ENCODE measurements at places on chromosomes 6 and 20. TPM values are rescaled to one million over a fixed set of nuclear protein-coding genes. Genes with fewer than 3 reads are reported as not detected.
A peak's percentile ranks its signal among the peaks of the same experiment; 100 is the strongest.

DNA sequence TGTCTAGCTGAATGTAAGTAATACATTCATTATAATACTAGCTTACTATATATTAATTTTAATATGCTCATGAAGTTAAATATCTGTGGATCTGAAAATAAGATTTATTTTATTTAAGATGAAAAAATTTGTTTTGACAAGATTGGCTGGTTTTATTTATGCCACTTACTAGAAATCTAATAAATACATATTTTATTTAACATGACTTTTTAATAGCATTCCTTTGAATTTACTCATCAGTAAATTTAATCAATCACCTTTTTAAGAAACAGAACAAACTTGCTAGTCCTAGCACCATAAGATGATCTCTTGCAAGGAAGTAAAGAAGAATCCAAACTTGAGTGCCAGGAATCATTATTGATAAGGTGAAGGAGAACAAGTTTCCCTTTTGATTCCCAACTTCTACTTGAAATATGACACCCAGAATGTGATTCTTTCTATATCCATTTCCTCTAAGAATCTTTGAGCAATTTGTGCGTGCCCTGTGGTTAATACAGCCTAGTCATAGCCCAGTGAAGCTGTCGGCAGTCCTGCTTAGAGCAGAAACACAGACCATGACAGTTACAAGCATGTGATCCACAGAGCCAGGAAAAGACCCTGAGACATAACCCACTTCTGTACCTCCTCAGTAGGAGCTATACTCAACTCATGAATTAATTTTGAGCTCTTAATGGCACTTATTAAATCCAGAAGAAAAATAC lies 282.3 kb upstream of the QKI start:
- no peak for DNase-seq

EDN3 gene
- total RNA-seq, result not detected

GRCh38 chr6:167828325-167828956 lies 1.7 kb downstream of the AFDN start:
- DNase-seq, result peak; percentile 21

ADAM33 gene
- total RNA-seq, result not detected

ROS1 gene
- not detected for total RNA-seq

- peak; percentile 55 for DNase-seq
Observed at GRCh38 chr6:75850026-75850833, 101.2 kb downstream of the MYO6 start.

DNA sequence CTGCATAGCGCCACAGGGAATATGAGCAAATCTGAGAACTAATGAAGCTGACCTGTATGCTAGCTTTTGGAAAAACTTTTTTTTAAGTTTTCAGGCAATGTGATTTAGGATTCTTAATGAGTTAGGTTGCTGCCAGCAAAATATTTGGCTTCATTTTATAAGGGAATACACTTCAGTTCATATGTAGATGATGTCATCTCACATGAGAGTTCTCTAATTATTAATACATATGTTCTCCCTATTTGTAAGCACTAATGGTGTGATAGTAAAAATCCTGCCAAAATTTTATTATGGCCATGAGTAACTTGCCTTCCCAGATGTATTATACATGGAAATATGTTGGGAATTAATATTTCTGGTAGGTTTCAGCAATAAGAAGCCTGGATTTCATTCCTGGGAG lies 573.8 kb downstream of the EPM2A start:
- no peak for DNase-seq

DNA sequence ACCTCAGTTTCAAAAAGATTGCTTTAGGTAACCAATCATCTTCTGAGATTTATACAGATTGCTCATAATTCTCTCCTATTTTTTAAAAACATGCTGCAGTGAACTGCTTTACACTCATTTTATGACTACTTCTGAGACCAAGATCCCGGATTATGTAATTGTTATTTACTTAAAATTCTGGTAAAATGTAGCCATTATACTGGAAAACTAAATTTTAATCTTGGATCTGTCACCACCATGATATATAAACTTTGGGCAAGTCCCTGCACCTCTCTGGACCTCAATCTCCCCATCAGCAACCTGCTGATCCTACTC lies 477 bp upstream of the PROCR start:
- no peak for DNase-seq

SNX9 gene
- total RNA-seq, result 31.6 TPM

- DNase-seq, result peak; percentile 24
Observed at GRCh38 chr6:134317471-134318131, at the start of gene SGK1. SGK1 (minus strand) TSS chr6:134318112; CDS start chr6:134317460, 652 bp downstream.

- peak; percentile 51 for DNase-seq
Observed at GRCh38 chr6:5085648-5086293, 630 bp downstream of the PPP1R3G start.

GPLD1 gene
- total RNA-seq, result under 0.01 TPM

- peak; percentile 92 for DNase-seq
Observed at GRCh38 chr6:111750753-111751673, 122.2 kb downstream of the FYN start.

MAPK14 gene
- 29.2 TPM for total RNA-seq

- peak; percentile 79 for DNase-seq
Observed at GRCh38 chr6:8047541-8048292, 16.5 kb downstream of the BLOC1S5 start.

DNA sequence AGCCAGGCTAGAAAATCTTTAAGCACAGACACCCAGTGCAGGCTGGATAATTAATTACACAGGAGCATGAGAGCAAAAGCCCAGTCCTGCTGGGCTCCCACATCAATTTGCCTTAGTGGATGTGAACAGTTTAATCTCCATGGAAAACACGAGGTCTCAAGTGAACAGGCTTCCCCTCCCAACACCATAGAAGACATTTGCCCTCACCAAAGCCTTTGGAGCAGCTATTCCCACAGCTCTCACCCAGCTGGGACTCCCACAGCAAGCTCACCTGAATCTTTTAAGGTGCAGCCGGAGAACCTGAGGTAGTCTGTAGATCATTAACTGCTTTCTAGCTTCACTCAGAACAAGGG lies 12.0 kb downstream of the TOMM6 start:
- DNase-seq, result no peak

GRCh38 chr6:112881828-112882780 lies 535.0 kb downstream of the RFPL4B start:
- peak; percentile 13 for DNase-seq

LY6G5C gene
- 1.7 TPM for total RNA-seq

DNA sequence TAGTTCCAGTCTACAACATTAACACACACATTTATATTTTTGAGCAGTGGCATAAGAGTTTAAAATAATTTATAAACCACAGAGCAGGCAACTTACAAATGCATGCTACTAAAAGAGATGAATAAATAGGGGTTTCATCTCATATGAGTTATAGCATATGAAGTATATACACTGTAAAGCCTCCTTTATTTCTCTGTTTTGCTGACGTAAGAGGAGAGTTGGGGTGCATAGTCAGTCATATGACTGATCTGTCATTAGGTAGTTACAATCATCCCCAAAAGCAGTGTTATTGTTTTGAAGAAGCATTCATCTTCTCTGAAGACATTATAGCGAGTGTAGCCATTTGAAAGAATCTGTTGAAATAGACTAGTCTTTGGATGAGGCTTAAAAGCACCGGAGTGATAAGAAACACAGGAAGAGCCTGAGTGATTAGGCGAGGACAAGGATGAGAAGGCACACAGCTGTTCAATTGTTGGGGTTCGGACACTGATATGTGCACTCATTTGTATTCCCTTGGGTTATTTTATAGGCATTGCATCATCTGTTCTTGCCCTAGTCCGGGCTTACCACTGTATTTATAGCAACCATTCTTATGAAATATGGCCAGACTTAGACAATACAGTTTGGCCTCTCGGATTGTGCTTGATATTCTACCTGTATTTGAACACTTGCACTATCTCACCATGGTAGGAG lies 325.7 kb downstream of the SAMD5 start:
- no peak for DNase-seq

GRCh38 chr6:154427446-154427845 lies 70.8 kb upstream of the IPCEF1 start:
- DNase-seq, result no peak

FAM162B gene
- total RNA-seq, result 5.2 TPM

DNA sequence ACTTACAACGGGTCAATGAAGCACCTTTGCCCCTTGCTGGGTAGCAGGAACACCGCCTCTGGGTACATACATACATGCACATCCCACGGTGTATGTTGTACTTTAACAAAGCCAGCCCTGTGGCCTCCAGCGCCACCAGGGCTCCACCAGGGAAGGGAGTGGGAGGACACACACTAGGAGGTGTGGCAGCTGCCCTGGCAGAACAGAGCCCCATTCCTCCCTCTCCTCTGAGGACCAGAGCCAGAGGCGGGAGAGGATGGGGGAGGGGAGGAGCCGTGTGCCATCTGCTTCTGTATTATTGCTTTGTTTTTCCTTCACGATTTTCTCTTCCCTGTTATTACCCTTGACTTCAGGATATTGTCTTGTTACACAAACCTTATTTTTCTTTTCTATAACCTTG lies 105.8 kb upstream of the TRAF3IP2 start:
- DNase-seq, result peak; percentile 16

- peak; percentile 62 for DNase-seq
Observed at GRCh38 chr20:63978319-63979228, 868 bp downstream of the SAMD10 start.

DNA sequence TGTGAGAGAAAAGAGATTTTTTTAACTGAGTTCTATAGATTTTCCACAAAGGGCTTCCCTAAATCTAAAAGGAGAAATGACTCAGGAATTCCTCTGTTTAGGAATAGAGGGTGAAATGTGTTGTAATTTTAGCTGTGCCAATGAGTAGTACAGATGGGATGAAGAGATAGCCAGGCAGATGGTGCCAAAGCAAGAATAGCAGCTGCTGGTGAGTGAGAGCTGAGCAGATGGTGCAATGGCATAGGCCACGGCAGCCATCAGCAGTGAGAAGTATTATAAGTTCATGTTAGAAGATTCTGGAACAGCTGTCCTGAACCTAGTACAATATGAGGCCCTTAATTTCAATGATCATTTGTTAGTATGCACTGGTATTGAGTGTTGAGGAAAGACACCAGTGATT lies 40.2 kb upstream of the CRISP1 start:
- no peak for DNase-seq

DNA sequence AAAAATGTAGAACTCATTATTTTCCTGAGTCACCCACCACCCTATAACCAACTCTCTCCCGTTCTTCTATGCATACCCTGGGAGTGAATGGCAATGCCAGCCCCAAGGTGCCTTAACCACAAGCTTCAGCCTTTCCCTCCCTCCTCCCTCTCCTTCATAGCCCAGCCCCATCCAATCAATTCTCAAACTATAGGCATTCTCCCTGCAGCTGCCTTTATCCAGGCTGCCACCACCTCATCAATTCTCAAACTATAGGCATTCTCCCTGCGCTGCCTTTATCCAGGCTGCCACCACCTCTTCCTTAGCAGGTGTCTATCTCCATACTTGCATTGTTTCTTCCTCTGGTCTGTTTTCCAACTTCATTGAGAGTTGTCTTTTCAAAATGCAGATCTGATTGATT lies 77.1 kb downstream of the PLEKHG1 start:
- no peak for DNase-seq

- no peak for DNase-seq
Observed at GRCh38 chr20:16243470-16243869, 329.8 kb downstream of the KIF16B start.

- DNase-seq, result no peak
Observed at GRCh38 chr6:112296694-112297093, 42.3 kb upstream of the LAMA4 start.

- DNase-seq, result no peak
Observed at GRCh38 chr6:166708460-166708859, 81.4 kb upstream of the RPS6KA2 start.

DNA sequence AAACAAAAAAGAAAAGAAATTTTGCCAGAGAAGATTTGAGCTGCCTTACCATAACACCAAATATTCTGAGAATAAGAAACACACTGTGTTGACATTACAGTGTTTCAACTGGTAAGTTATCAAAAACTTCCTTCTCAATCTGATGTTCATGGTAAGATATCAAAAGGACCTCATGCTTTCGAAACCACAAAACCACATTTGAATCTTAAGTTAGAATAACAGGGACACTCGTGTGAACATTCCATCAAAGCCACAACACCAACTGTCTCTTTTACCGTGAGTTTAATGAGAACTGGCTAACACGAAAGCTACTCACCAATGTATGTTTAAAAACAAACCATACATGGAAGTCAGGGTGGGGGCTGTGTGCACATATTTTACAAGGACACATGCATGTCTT lies 73.0 kb upstream of the OPRM1 start:
- DNase-seq, result no peak

- no peak for DNase-seq
Observed at GRCh38 chr20:4170621-4171537, 155.5 kb upstream of the RNF24 start.

DNA sequence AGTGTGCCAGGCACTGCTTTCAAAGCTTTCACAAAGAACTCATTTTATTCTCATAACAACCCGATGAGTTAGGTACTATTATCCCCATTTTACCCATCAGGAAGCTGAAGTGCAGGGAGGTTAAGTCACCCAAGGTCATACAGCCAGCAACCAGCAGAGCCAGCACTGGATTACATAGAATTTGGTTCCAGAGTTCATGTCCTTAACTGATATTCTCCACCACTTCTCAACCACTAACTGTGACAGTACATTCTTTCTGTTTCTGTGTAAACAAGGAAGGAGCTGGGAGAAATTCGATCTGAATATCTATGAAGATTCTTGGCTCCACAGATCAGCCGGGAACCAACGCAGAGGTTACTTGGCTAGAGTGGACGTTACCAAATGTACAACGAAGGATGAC lies 98.0 kb downstream of the KIF16B start:
- no peak for DNase-seq

- DNase-seq, result no peak
Observed at GRCh38 chr20:3757268-3757667, 10.3 kb downstream of the ADISSP start.

GRCh38 chr20:43825051-43825402 lies 89.6 kb upstream of the TOX2 start:
- no peak for DNase-seq

DNA sequence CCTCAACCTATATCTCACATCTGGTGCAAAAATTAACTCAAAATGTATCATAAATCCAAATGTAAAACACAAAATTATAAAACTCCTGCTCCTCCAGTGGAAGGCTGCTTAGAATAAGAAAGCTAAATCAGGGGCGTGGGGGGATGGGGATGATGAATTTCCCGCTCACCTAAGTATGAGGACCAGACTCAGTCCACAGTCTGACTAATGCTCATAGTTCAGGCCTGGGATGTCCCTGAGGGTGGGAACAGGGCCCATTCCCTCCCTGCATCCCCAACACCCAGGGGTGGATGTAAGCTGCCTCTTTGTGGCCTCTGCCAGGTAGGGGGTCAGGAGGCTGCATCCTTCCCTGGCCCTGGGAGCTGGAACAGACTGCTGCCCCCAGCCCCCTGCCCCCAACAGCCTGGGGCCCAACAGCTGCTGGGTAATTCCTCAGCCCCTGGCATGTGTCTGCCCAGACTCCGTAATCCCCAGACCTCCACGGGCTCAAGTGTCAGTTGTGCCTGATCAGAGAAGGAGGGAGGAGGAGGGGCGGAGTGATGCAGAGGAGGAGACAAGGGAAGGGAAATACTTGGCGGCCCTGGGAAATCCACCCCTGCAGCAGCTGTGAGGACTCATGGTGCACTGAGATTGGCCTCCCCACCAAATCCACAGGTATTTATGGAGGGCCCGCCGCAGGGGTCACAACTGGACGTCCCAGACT lies 224.5 kb downstream of the PREX1 start:
- DNase-seq, result no peak

TRIM39 gene
- total RNA-seq, result 10.1 TPM

Measured in lung microvascular endothelial cell (primary cell).